ENCODE measurements at places on chromosomes 16 and 17. TPM values are rescaled to one million over a fixed set of nuclear protein-coding genes. Genes with fewer than 3 reads are reported as not detected.

Gene LHX1
- not detected for total RNA-seq

Gene SLC38A8
- total RNA-seq: not detected

Gene CDC6
- total RNA-seq: 0.56 TPM

Gene MRPS34
- 77.9 TPM for total RNA-seq

Gene TBX4
- total RNA-seq: not detected

Gene TPPP3
- total RNA-seq: 4.7 TPM

Gene ADAM11
- 0.38 TPM for total RNA-seq

DNA sequence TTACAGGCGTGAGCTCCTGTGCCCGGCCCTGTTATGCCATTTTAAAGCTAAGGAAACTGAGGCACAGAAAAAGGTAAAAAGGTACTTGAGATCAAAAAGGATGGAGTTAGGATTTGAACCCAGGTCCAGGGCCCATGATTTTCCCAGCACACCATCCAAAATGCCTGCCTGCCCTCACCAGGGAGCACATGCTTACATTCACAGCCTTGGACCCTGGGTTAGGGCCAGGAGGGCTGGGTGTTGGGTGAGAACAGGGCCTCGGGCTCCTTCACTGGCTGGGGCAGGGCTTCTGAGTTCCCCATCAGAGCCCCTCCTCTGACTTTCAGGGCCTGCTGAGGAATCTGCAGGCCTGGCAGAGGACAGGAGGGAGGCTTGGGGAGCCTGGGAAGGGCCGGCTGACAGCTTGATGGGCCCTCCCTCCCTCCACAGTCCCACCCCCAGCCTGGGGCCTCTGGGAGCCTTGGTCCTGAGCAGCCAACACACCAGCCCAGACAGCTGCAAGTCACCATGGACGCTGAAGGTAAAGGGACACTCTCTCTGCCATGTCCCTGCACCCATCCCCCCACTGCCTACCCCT is at the start of gene QPRT:
QPRT (plus strand) TSS at position 490 of the 577 bp plus-strand sequence; CDS start at position 508, 18 bp downstream.
- no peak for DNase-seq

DNA sequence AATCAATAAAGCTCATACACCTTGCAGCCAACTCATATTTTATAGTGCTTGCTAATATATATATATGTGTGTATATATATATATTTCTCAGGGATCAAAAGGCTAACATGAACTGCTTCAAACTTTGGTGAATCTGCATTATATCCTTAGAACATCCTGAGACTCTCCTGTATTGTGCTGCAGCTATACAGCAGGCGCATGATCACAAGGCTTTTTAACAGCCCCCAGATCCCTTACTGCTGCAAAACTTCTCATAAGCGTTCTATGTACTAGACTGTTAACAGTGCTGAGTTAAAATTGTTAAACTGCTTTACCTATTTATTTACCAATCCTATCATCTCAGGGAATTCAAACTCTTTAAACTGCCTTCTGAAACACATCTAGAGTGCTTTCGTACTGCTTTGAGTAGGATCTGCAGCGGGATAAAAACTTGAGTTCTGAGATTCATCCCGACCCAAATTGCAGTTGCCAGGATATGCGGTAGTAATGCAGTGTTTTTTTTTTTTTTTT is 1.3 kb downstream of the GPATCH8 start:
- no peak for DNase-seq

DNA sequence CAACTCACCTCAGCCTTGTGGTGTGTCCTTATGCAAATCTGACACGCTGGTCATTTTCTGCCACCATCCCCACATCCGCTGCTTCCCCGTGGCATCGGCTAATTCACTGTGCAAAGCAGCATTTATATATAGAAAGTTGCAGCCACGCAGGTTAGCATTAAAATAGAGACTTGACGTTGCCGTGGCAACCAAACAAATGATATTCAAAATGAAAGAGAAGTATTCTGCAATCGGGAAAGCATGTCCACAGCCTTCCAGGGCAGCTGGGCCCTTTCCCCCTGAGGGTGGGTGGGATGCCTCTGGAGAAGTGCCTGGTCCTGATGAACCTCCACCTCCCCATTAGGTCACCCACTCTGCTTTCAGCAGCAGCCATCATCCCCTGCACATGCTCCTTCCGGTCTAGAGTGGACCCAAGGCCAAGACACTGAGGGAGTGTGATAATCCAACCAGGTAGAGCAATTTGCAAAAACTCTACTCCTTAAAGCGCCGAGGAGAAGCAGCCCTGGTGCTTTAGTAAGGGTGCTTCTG is 138.7 kb downstream of the GAS7 start:
- DNase-seq: no peak

- no peak for DNase-seq
These were observed 492.3 kb downstream of the NPIPA7 start for GRCh38 chr16:16871196-16871595.

DNA sequence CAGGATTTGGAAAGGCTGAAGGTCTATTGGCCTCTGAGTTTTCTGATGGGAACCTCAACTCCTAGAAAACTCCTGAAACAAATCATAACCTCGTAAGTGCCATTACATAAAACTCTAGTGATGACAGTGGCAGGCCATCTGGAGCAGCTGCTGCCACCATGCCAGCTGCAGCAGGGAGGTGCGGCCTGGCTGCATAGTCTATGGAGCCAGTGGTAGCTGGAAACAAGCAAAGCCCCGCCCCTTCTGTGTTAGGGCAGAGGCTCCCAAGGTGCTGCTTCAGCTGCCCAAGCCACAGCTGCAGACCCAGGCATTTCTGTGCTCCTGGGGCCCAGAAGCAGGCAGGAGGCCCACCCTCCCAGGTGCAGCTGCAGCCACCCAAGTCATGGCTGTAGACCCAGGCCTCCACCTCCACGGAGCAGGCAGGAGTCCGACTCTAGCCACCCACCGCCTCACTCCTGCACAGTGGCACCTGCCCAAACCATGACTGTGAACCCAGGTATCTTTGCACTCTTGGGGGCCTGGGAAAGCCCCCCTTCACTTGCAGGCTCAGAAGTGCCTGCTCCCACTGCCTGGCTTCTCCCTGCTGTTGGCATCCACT is 254.1 kb upstream of the KCNJ16 start:
- DNase-seq: no peak

- DNase-seq: no peak
These were observed 56.9 kb upstream of the SOX9 start for GRCh38 chr17:72063756-72064450.

DNA sequence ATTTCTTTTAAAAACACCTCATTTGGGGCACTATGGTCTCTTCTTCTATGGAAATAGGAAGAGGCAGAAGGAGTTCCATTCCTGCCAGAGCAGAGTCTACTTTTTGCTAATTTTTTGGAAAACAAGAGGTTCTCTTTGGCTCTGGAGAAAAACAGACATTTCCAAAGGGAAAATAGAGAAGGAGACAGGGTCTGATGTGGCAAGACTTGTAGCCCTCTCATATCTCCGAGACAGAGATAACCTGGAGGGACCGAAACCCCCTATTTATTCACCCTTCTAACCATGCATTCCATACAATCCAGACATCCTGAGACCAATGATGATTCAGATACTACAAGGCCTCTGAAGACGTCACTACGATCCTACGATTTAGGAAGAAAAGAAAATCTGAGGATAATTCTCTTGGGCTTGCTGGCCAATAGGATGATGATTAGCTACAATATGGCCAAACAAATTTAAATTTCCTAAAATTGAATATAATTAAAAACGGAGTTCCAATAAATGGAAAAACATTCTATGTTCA is 70.2 kb downstream of the HIC1 start:
- DNase-seq: no peak

DNA sequence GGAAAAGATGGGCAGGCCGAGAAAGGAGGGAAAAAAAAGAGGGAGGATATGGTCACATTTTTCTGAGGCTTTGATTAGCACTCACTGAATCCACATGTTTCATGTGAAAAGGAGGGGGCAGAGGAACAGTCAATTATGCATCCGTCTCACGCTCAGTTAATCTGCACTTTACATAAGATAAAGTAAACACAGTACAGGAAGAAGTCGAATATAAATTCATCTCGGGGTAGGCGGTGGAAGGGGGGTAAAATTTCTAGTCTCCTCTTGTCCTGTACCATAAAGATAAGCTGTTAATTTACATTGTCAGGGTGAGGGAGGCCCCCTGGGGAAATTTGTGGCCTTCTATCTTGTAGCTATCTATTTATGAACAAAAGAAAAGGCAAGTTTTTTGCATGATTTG is 73.1 kb upstream of the CES5A start:
- no peak for DNase-seq
